ENCODE measurements at places on chromosomes 5 and 9. TPM values are rescaled to one million over a fixed set of nuclear protein-coding genes. Genes with fewer than 3 reads are reported as not detected.

NUTM2G gene
- not detected for total RNA-seq

TMEM215 gene
- not detected for total RNA-seq

LCP2 gene
- 254 TPM for total RNA-seq

RGS7BP gene
- total RNA-seq = not detected

SLC45A2 gene
- total RNA-seq = not detected

EIF4E1B gene
- not detected for total RNA-seq

DIPK1B gene
- total RNA-seq = 3.4 TPM

GRCh38 chr5:60529001-60529400 lies 171.0 kb downstream of the DEPDC1B start:
- no peak overlapping the region for H3K4me3 ChIP-seq
- H3K36me3 ChIP-seq = no peaks in the 10 kb centered on the region
- H3K27ac ChIP-seq = no peak overlapping the region
- DNase-seq = no peak
- H3K27me3 ChIP-seq = peaks cover 5% of the 10 kb centered on the region

DNA sequence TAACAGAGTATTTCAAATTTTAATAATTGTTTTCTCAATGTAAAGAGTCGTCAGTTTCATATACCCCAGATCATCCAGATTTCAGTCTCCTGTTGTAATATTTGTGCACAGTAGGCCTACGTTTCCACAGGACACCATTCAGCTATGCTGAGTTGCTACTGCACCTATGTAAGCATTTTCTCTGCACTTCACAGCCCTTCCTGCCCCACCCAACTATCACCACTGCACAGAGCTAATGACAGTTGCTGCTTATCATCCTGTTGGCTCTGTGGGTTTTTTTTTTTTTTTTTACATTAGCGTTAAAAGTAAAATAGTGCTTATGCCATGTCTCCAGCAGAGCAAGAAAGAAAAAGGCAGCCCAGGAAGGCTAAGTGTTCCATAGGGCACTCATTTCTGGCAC lies 5.9 kb upstream of the PRKACG start:
- DNase-seq = peak; percentile 60
- peaks cover 1% of the 10 kb centered on the region for H3K27me3 ChIP-seq
- no peaks in the 10 kb centered on the region for H3K36me3 ChIP-seq
- H3K27ac ChIP-seq = peak overlapping the region; percentile 30
- H3K4me1 ChIP-seq = peaks cover 46% of the 10 kb centered on the region

DNA sequence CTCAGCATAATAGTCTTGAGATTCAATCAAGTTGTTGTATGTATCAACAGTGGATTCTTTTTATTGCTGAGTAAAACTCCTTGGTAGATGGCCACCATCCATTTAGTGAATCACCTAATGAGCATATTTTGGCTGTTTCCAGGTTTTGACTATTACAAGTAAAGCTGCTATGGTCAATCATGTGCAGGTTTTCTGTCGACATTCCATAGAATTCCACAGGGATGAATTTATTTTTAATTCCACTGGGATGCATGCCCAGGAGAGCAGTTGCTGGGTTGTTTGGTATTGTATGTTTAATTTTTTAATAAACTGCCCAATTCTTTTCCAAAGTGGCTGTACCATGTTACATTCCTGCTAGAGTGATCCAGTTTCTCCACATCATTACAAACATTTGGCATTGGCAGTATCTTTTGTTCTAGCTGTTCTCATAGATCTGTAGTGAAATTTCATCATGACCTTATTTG lies 10.5 kb upstream of the S1PR3 start:
- no peak overlapping the region for H3K27ac ChIP-seq
- no peak overlapping the region for H3K4me3 ChIP-seq
- H3K27me3 ChIP-seq = no peaks in the 10 kb centered on the region
- no peak for DNase-seq
- H3K36me3 ChIP-seq = peaks cover 8% of the 10 kb centered on the region

GRCh38 chr9:135644631-135645218 lies 5.4 kb upstream of the GLT6D1 start:
- H3K4me3 ChIP-seq = no peak overlapping the region
- H3K36me3 ChIP-seq = no peaks in the 10 kb centered on the region
- no peak for DNase-seq
- H3K4me1 ChIP-seq = no peaks in the 10 kb centered on the region

GRCh38 chr5:142202282-142202681 lies 93.7 kb downstream of the NDFIP1 start:
- DNase-seq = no peak
- H3K4me3 ChIP-seq = no peak overlapping the region
- H3K36me3 ChIP-seq = no peaks in the 10 kb centered on the region
- peaks cover 3% of the 10 kb centered on the region for H3K27me3 ChIP-seq
- no peaks in the 10 kb centered on the region for H3K4me1 ChIP-seq

DNA sequence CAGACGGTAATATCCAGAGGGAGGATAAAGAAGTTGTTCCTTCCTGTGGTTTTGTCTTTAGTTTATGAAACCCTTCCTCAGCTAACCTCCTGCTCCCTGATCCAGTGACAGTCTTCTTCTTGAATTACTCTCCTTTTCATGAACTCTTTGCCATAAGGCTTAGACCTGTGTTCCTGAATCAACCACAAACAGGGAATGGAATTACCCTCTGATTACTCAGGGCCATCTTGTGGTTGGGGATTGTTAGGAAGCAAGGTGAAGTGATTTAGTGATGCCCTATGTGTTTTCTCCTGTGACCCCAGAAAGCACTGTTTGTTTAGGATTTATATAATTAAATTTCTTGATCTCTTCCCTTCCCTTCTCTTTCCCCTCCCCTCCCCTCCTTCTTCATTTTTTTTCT lies 409.1 kb downstream of the TAF11L14 start:
- H3K27me3 ChIP-seq = no peaks in the 10 kb centered on the region
- H3K36me3 ChIP-seq = no peaks in the 10 kb centered on the region
- no peak for DNase-seq

GRCh38 chr5:2703041-2703440 lies 48.4 kb downstream of the IRX2 start:
- DNase-seq = no peak
- no peaks in the 10 kb centered on the region for H3K27me3 ChIP-seq
- H3K36me3 ChIP-seq = no peaks in the 10 kb centered on the region
- H3K4me1 ChIP-seq = no peaks in the 10 kb centered on the region

- H3K4me1 ChIP-seq = no peaks in the 10 kb centered on the region
- no peaks in the 10 kb centered on the region for H3K27me3 ChIP-seq
- H3K4me3 ChIP-seq = no peak overlapping the region
These were observed 62.5 kb upstream of the PSD2 start for GRCh38 chr5:139733010-139733688.

DNA sequence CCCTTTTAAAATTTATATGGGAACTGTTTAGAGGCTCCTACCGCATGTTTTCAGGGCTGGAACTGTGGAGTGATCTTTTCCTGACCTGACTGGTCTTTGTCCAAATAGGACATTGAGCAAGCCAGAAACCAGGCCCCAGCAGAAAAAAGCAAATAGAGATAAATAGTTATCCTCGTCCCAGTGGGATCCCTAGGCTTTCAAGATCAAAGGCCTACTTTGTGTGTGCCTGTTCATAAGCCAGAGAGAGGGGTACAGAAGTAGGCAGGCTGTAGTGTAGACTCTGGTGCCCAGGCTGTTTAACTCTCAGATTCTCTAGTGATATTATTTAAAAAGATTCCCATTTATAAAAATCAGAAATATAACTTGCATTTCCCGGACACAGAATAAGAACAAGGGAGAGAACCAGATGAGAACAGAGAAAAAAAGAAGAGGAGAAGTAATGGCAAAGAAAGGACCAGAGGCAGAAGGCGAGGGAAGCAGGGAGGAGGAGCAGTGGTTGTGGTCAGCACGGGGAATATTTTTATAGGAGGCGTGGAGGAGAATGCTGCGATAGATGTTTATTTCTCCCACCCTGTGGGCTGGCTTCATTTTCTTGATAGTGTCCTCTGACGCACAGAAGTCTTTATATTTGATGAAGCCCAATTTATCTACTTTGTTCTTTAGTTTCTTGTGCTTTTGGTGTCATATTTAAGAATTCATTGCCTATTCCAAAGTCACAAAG lies 101.2 kb downstream of the AOPEP start:
- H3K4me1 ChIP-seq = peaks cover 18% of the 10 kb centered on the region
- H3K36me3 ChIP-seq = peaks cover 15% of the 10 kb centered on the region
- no peaks in the 10 kb centered on the region for H3K27me3 ChIP-seq
- H3K27ac ChIP-seq = no peak overlapping the region
- no peak for DNase-seq
- H3K4me3 ChIP-seq = no peak overlapping the region

- H3K27ac ChIP-seq = no peak overlapping the region
- peaks cover 1% of the 10 kb centered on the region for H3K4me1 ChIP-seq
- no peak for DNase-seq
These were observed 29.3 kb downstream of the PDGFRB start for GRCh38 chr5:150126199-150126920.

DNA sequence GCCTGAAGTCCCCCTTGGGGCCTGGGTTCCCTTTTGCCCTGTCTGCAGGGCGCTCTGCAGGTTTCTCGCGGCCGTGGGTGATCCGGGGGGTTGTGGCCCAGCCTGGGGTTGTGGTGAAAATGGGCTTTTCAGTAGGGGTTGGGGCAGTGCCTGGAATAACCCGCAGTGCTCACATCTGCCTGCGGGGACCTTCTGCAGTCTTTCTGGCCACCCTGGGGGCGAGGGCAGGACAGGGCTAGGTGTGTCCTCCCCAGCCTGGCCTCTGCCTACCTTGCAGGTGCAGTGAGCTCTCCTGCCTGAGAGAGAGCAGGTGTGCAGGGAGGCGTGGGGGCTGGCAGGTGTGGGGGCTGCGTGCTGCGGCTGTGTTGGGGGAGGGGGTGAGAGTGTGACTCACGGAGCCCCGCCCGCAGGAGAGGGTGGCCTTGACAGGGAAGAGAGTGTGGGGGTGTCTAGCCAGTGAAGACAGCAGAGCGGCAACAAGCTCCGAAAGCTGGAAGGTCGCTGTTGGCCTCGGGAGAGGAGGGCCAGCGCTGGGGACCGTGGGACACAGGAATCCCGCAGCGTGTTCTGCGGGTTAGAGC lies 131.4 kb downstream of the MRPL36 start:
- H3K4me3 ChIP-seq = no peak overlapping the region
- H3K27me3 ChIP-seq = peaks cover 60% of the 10 kb centered on the region
- no peaks in the 10 kb centered on the region for H3K36me3 ChIP-seq
- no peak for DNase-seq

All from activated T-helper 2 cell treated with anti-CD3 and anti-CD28 coated beads, Interferon-gamma antibody, Interleukin-2, Interleukin-4, amounts not matched to agents 10 μg/mL and 5 μg/mL and 100 μg/mL, durations not matched to agents 14 hours and 24 hours and 36 hours (primary cell).